ENCODE measurements at places on chromosomes 6 and 20. TPM values are rescaled to one million over a fixed set of nuclear protein-coding genes. Genes with fewer than 3 reads are reported as not detected.

The TMC2 gene
- 0.07 TPM for total RNA-seq

DNA sequence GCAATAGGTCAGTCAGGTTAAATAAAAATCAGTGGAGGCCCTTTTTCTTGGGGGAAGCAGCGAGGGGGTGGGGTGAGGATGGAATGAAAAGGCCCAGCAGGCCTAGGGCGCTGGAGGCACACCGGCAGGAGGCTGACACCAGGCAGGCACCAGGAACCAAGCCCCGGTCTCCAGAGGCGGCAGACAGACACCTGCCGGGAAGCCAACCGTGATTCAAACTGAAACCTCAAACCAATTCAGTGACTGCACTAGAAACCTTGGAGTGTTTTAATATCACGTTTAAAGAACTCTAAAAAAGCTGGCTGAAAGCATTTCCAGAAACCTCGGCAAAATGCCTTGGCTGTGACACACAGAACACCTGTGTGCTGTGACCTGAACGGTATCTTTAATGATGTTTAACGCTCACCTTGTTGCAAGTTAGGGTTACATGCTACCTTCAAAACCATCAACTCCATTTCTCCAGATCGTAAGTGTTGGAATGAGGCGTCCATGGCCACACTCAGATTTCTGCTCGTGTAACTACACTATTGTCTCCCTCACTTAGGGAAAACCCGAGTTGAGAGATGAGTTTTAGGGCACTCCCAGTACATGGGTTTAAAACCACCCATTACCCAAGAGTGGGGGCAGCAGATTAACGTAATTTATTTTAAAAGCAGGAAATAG is 27.2 kb downstream of the DIDO1 start:
- H3K27me3 ChIP-seq = no peaks in the 10 kb centered on the region
- DNase-seq = no peak
- H3K36me3 ChIP-seq = peaks cover 11% of the 10 kb centered on the region
- peaks cover 36% of the 10 kb centered on the region for H3K4me1 ChIP-seq

GRCh38 chr6:166306378-166307081 is 1.7 kb downstream of the PRR18 start:
- no peak overlapping the region for H3K27ac ChIP-seq
- H3K4me3 ChIP-seq = peak overlapping the region; percentile 58
- no peaks in the 10 kb centered on the region for H3K36me3 ChIP-seq
- DNase-seq = no peak

DNA sequence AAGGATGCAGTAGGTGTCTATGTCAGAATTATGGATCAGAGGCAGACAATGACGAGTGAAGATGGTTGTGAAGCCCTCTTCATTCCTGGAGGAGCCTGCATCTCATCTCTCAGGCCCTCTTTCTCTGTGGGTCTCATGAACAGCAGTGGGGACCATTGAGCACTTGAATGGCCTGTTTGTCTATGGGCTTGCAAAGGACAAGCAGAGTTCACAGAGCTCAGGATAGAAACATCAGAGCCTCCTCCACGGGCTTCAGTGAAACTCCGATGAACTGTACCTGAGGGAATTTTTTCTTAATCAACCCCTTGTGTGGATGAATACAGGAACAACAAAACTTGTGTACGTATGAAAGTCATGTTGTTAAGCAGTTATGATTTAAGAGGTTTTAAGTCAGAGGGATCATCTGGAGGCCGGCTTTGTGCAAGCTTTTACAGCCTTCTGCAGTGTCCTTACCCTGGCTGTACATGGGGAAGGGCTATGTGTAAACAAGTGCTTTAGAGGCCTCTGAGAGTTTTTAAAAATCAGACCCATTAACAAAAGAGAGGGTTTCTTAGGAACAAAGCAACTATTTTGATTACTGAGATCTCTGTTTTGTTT is 29.7 kb upstream of the PI16 start:
- no peaks in the 10 kb centered on the region for H3K27me3 ChIP-seq
- no peak overlapping the region for H3K27ac ChIP-seq
- H3K4me1 ChIP-seq = peaks cover 12% of the 10 kb centered on the region

DNA sequence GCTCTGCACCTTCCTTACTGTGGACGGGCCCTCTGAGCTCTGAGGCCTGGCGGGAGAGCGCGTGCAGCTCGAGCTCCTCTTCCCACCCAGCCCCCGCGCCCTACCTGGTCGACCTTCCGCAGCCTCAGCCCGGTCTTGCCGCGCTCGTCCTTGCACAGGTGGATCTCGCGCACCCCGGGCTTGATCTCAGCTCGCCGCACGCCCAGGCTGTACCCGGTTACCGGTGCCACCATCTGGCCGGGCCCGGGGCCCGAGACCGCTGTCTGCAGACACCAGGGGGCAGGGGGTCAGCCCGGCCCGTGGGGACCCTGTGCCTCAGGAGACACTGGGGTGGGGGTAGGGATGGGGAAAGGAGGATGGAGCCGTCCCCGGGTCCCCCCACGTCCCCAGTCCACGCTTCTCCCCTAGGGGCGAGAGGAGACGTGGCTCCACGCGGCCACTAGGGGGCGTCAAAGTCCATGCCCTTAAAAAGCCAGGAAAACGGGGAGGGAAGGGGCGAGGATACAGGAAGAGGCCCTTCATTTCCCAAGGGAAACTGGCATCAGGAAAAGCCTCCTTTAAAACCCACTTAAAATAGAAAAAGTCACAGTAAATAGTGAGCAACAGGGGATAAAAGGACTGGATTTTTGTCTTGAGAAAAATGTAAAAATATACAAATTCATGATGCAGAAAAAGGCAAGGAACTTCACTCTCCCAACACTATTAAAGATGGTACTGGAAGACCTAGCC is 15.5 kb downstream of the SDCBP2 start:
- H3K4me3 ChIP-seq = peak overlapping the region; percentile 17
- H3K27me3 ChIP-seq = peaks cover 10% of the 10 kb centered on the region
- peak; percentile 64 for DNase-seq
- H3K36me3 ChIP-seq = no peaks in the 10 kb centered on the region
- H3K4me1 ChIP-seq = peaks cover 5% of the 10 kb centered on the region

DNA sequence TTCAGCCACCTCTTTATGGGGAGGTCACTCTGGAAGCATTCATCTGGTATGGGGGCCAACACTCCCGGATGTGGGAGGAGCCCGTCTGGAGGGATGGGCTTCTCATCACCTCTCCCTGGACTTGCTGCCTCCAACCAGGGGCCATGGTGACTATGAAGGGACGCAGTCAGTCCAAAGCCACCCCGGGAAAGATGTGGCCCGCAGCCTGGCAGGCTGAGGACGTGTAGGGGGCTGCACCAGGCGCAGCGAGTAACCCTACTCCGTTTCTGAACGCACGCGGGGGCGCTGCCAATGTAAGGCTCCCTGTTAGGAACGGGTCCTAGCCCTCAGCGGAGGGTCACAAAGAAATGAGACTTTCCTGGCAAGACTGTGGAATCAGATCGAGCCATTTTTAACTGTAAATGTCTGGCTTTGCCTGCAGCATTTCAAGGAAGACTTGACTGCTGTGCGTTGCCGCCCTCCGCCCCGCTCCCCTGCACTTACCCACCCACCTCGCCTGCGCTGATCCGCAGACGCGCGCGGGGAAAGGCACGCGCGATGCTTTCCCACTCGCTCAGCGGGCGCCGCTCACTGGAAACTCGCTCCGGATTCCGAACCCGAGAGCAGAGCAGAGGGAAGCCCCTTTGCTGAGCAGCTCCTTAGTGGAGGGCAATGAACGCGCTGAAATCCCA is 55.1 kb downstream of the IL20RA start:
- H3K27me3 ChIP-seq = peaks cover 12% of the 10 kb centered on the region
- H3K4me1 ChIP-seq = peaks cover 25% of the 10 kb centered on the region
- no peaks in the 10 kb centered on the region for H3K36me3 ChIP-seq
- DNase-seq = no peak
- peak overlapping the region; percentile 82 for H3K4me3 ChIP-seq

GRCh38 chr6:150491131-150491810 is 108.4 kb upstream of the PLEKHG1 start:
- H3K27ac ChIP-seq = no peak overlapping the region
- no peak overlapping the region for H3K4me3 ChIP-seq
- DNase-seq = no peak
- H3K27me3 ChIP-seq = no peaks in the 10 kb centered on the region
- peaks cover 2% of the 10 kb centered on the region for H3K4me1 ChIP-seq

Measured in mesothelial cell of epicardium (in vitro differentiated cells).